ENCODE measurements at places on chromosomes 7 and 10.
A peak's percentile ranks its signal among the peaks of the same experiment; 100 is the strongest.

- DNase-seq = no peak
These were observed 5.6 kb downstream of the TLX1 start for GRCh38 chr10:101136708-101137121.

DNA sequence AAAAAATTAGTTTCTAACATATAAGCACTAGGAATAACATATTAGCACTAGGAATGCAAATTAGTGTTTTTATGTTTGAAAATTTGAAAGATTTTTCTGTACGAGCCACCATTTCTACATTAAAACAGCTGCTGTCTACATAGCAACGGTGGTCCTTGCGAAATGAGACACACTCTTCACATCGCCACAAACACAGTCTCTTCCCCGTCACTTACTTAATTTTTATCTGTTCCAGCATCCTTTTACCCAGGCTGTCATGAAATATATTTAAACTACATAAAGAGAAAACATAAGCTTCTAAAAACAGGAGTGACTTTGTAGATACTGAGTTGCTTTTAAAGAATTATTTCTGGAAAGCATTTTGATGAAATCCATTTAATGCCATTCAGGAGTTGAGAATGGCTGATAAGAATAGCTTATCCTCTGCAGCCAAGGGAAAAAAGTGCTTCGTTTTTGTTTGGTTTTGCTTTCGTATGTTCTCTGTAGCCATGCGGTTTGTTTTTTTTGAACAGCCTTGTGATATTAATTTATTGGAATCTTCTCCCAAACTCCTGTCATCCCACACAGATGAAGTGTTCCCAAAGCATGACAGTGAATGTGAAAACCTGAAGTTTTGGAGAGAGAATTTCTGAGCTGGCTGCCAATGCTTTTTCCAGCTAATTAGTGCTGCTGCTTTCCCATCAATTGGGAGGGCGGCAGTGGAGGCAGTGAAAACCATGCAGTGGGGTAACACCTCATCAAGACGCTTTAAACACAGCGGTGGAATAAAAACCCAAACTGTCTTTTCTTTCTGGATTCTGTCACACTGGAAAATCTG is 603.7 kb upstream of the ADARB2 start:
- peak; percentile 76 for DNase-seq

GRCh38 chr10:126838316-126838715 is 66.9 kb upstream of the DOCK1 start:
- DNase-seq = peak; percentile 63

- DNase-seq = peak; percentile 79
These were observed at the start of gene JCAD for GRCh38 chr10:30059209-30060107. TSS of gene JCAD (minus strand) at chr10:30059586. CDS start at chr10:30047812, 11,774 bp downstream.

DNA sequence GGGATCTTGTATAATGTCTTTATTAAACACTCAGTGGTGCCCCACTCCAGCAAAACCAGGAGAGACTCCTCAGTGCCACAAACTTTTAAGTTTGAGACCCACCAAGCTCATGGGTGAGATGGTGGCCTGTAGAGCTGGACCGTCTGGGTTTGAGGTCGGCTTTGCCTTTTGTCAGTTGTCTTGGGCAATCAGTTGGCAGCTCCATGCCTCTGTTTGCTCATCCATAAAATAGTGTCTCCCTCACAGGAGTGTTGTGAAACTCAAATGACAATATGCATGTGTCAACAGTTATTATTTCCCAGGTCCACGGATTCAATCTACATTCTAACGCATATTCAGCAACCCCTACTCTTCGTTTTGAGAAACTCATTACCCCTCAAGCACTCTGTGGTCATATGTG is 367.8 kb upstream of the C7orf33 start:
- no peak for DNase-seq

DNA sequence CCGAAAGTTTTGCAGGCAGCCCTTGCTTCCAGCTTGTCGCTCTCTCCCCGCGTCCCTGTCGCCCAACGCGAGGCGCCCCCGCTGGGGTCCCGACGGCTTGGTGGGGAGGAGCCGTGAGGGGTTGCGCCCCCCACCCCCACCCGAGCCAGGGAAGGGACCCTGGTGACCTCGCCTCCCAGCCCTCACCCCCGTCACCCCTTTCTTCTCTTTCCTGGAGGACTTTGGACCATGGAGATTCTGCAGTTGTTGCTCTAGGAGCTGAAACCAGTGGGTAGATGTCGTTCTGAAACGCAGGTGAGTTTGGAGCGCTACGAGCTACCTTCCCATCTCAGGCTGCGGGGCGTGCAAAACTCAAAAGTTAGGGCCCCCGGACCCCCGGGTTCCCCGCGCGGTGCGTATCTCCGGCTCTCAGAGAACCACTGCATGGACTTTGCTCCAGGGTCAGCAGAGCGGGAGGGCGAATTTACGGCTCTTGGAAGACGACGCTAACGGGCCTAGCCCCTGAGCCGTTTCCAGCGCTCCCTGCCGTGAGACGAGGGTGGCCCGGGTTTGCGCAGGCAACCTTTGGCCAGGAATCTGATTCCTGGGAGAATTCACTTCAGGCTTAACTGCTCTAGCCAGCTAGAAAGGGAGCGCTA is 684 bp upstream of the ATXN7L1 start:
- DNase-seq = peak; percentile 57

DNA sequence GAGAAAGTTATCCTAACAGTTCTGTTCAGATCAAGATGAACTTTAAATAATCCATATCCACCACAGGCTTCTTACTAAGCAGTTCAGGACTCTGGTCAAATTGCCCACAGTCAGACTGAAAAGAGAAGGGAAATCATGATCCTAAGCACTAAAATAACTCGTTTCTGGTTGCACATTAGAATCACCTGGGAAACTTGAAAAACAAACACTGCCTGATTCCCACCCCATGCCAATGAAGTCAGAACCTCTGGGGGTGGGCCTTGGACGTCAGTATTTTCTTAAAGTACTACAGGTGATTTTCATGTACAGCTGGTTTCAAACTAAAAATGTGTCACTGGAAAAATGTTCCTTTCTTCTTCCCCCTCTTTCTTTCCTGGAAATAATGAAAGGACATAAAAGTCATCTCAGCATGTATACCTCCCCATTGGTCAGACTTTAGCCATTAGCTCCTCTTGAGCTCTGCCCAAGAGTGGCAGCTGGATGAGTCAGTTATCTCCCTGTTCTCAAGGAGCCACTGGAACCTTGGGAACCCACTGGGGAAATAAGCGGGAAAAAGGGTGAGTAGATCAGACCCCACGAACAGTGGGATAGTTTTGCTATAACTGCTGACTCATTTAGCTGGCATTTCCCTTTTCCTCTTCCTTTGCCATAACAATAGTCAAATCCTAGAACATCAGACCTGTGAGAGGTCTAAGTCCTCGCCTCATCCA is 75.3 kb upstream of the IL6 start:
- DNase-seq = no peak

All from lung (tissue), 17 donors.